WTC11 (cell line): ENCODE measurements at places on chromosomes 1 and 21. TPM values are rescaled to one million over a fixed set of nuclear protein-coding genes. Genes with fewer than 3 reads are reported as not detected.
A peak's percentile ranks its signal among the peaks of the same experiment; 100 is the strongest.

GRCh38 chr1:218459450-218459849, 114.3 kb downstream of the TGFB2 start:
- no peak overlapping the region for H3K4me3 ChIP-seq
- H3K27ac ChIP-seq, result peak overlapping the region; percentile 96
- H3K27me3 ChIP-seq, result no peaks in the 10 kb centered on the region
- no peak for DNase-seq

DNA sequence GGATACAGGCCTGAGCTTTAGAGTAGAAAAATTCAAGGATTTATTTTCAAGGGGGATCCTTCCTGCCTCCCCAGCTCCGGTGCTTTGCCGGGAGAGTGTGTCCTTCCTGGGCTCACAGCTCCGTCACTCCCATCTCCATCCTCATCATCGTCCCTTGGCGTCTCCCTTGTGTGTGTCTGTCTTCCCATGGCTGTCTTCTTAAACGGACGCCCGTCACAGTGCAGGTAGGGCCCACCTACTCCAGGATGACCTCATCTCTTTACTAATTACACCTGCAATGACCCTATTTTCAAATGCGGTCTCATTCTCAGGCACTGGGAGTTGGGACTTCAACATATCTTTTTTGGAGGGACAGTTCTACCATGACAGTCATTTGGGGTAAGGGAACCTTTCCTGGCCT, 320.3 kb upstream of the C1orf174 start:
- DNase-seq, result no peak
- peaks cover 3% of the 10 kb centered on the region for H3K27me3 ChIP-seq

DNA sequence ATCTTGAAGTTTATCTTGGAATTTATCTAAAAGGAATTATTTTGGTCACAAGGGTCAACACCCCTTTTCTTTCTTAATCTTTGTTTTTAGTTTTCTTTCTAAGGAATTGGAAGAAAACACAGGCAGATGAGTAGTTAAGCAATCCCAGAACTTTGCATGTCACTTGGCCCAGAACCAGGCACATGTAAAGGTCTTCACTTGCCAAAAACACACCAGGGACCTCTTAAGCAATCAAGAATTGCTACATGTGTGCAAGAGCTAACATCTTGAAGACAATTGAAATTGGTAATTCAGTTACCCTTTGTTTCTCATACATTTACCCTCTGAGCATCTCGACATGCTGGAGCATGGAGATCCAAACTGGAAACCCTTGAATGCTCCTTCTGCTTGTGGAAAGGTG, 114.2 kb downstream of the ZC3H11B start:
- no peaks in the 10 kb centered on the region for H3K27me3 ChIP-seq
- no peak for DNase-seq
- H3K4me1 ChIP-seq, result no peaks in the 10 kb centered on the region

DNA sequence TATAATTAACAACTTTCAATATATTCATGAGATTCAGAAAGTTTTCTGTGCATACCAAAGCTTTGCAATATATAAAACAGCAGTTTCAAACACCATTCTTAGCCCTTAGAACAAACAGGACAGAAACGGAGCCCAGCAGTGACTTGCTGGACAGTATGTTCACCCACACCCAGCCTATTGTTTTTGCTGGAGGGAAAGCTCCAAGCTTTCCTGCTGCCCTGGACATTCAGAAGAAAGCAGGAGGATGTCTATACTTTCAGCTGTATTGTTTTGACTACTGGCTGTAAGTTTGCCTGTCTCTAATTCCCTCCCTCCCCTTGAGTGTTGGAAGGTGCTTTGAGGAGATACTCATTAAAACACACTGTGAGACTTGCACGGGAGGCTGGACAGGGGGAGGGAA, 9.6 kb downstream of the DENND2C start:
- DNase-seq, result no peak
- no peaks in the 10 kb centered on the region for H3K36me3 ChIP-seq
- H3K4me3 ChIP-seq, result no peak overlapping the region
- H3K4me1 ChIP-seq, result no peaks in the 10 kb centered on the region
- no peak overlapping the region for H3K27ac ChIP-seq
- peaks cover 5% of the 10 kb centered on the region; the same call in 1 of the 2 replicates for H3K27me3 ChIP-seq

DNA sequence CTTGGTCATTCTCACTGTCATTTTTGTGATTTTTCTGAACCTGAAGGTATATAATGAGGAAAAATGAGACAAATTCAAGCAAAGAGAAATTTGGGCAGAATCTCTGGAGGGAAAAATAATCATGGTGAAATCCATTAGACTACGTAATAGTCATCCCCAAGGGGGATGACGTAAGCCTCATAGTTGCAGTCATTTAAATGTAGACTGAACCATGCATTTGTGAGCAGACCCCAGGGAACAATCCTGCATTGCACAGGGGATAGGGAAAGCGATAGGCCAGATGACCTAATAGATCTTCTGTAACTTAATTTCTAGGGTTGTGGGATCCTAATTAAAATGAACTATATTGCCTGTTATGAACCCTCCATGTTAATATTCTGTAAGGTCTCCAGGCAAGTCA, 167.4 kb upstream of the C1orf21 start:
- no peak for DNase-seq
- H3K4me1 ChIP-seq, result 0 out of 2 replicates have a peak, but pooled peaks cover 3% of the 10 kb centered on the region
- peaks cover 14% of the 10 kb centered on the region for H3K27me3 ChIP-seq
- no peaks in the 10 kb centered on the region for H3K36me3 ChIP-seq
- H3K27ac ChIP-seq, result no peak overlapping the region
- H3K4me3 ChIP-seq, result no peak overlapping the region

DNA sequence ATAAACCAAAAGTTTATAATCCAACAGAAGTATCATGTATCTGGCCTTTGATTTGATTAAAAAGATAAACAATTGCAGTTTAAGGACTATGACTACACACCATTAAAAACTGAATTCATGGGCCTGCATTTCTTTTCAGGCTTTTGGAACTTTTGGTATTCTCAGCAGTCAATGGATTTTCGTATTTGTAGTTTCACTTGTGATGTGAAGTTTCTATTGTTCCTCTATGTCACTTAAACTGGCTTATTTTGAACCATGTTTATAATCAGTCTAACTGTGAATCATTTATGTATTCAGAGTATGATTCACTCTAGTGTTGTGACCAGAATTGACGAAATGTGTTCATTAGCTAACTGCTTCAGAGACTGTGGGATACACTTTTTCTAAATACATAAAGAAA, 132.9 kb downstream of the COQ8A start:
- no peak for DNase-seq
- H3K4me3 ChIP-seq, result no peak overlapping the region
- no peaks in the 10 kb centered on the region for H3K27me3 ChIP-seq
- H3K36me3 ChIP-seq, result no peaks in the 10 kb centered on the region

The KIF14 gene
- total RNA-seq, result 20.0 to 24.4 TPM (median 20.7 TPM) in 3 replicates

The ZYG11B gene
- total RNA-seq, result 19.2 to 19.9 TPM (median 19.4 TPM) in 3 replicates

The OXCT2 gene
- 1.7 to 2.4 TPM (median 2.3 TPM) in 3 replicates for total RNA-seq
